Activated T-helper 1 cell treated with anti-CD3 and anti-CD28 coated beads, Interleukin-12 subunit alpha, Interleukin-12 subunit beta, Interleukin-2, Interleukin-4 antibody, amounts not matched to agents 30 ng/mL and 10 ng/mL and 1 ng/mL, durations not matched to agents 14 hours and 24 hours and 36 hours (primary cell): ENCODE measurements at places on chromosomes 4 and X.

DNA sequence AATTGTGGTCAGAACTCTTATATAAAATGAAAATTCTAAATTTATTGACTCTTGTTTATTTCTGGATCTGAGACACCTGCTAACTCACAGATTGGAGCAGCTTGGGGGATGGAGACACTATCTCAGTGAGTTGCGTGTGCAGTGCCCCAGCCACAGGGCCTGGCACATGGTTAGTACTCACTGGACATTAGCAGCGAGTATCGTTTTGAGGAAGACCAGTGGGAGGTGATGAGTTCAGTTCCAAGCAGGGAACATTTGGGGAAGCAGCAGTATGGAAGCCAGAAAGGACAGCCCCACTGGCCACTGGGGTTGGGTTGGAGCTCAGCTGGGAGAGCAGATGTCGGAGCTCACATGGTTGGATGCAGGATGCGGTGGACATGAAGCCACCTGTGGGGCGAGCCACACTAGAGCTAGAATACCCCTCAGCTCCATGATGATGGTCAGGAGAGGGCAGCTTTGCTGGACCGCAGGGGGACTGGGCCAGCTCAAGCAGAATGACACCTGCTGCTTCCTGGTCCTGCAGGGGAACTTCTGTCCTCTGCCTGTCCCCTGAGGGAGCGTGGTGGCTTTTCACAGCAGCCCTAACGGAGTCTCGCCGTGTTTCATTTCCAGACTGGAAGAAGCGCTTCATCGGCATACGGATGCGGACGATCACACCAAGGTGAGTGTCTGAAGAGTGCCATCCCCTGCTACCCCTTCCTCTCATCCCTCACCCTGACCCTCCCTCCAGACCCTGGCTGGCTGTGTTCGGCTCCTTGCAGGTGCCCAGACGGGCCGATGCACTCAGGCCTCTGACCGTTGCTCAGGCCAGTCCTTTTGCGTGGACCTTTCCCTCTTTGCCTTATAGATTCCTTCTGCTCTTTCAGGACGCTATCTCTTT lies 32.5 kb downstream of the HTRA3 start:
- no peaks in the 10 kb centered on the region for H3K36me3 ChIP-seq
- H3K4me3 ChIP-seq, result no peak overlapping the region
- no peak for DNase-seq
- H3K4me1 ChIP-seq, result peaks cover 6% of the 10 kb centered on the region

DNA sequence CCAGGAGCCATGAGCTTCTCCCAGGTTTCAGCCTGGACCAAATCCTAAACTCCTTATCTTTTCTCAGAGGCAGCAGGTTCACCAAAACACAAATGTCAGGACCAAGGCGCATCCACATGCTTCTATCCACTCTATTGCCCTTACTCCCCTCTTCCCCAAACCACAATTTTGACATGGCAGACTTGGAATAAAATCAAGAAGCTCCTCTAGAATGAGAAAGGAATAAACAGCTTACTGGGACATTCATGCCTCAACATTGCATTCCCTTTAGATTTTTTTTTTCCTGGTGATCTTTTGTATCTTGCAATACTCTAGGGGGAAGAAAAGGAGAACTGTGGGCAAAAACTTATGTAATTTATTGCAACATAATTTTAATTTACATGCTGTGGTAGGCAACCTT lies 119.1 kb downstream of the TSPAN5 start:
- no peak for DNase-seq
- H3K27me3 ChIP-seq, result no peaks in the 10 kb centered on the region
- H3K4me3 ChIP-seq, result no peak overlapping the region
- no peak overlapping the region for H3K27ac ChIP-seq
- peaks cover 37% of the 10 kb centered on the region for H3K4me1 ChIP-seq

DNA sequence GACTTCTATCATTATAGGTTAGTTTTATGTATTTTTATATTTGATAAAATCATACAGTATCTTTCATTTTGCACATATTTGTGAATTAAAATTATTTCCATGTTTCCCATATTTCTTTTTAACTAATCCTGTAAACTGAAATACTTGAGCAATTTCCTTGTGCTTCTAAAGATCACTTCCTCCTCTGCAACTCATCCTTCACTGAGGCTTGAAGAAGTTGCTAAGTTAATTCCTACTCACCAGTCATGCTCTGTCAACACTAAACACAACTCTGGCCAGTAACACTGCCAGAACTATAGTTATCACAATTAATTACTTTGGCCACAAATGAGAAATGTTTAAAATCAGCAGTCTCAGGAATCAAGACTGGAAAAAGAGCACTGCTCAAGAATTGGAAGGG lies 6.7 kb downstream of the SPATA4 start:
- H3K27ac ChIP-seq, result no peak overlapping the region
- H3K4me1 ChIP-seq, result peaks cover 2% of the 10 kb centered on the region
- no peak overlapping the region for H3K4me3 ChIP-seq

DNA sequence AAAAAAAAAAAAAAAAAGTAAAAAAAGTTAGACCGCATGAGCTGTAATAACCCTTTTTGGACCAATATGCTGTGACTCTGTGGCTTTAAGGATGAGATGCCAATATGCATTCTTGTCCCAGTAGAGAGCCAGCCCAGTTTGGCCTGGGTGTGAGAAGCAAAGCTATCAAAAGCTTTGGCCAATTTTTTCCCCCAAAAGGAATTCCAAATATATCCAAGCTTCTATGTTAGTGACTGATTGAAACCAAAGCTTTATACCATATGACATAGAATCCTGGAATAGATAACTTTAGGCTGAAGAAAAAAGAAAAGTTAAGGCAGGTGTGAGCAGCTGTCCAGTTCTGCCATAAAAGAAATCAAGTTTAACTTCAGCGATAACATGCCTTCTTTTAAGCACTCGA lies 30.5 kb upstream of the RBPJ start:
- no peak overlapping the region for H3K27ac ChIP-seq
- peaks cover 32% of the 10 kb centered on the region for H3K4me1 ChIP-seq
- H3K36me3 ChIP-seq, result peaks cover 10% of the 10 kb centered on the region
- no peaks in the 10 kb centered on the region for H3K27me3 ChIP-seq
- no peak for DNase-seq

DNA sequence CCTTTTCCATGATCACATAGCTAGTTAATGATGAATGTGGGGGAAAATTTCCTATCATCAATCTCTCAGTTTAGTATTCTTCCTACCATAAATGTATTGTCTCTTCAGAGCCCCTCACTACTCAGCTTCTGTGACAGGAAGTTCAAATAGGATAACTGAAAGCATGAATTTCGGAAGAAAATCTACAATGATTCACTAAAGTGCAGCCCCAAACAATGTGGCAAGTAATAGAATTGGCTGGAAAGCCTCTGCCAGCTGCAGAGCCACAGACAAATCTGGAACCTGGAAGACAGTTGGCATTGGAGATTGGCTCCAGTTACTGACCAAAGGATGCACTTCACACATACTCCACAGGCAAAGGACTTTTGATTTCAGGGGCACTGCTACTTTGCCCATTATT lies 35.2 kb downstream of the EGF start:
- DNase-seq, result no peak
- peaks cover 3% of the 10 kb centered on the region for H3K27me3 ChIP-seq
- no peaks in the 10 kb centered on the region for H3K4me1 ChIP-seq

- DNase-seq, result no peak
- H3K36me3 ChIP-seq, result no peaks in the 10 kb centered on the region
- H3K27me3 ChIP-seq, result peaks cover 33% of the 10 kb centered on the region
- H3K27ac ChIP-seq, result no peak overlapping the region
- H3K4me3 ChIP-seq, result no peak overlapping the region
These were observed 101.2 kb upstream of the KLF3 start for GRCh38 chr4:38562751-38563198.

DNA sequence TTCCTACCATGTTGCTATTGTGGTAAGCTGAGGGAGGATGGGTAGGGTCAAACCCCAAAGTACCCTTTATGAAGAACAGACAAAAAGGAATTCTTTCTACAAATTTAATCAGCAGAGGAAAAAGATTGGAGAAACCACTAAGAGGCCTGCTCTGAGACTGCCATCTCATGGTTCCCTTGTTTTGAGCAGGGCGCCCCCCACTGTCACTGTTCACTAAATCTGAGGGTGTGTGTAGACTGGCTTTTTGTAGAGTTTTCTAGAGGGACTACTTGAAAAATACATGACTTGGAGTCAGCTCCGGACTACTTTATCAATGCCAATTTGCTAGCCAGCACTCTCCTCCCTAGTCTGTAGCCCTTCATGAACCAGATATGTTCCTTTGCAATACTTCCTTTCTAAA lies 324.8 kb downstream of the FRMPD4 start:
- no peak for DNase-seq
- H3K4me3 ChIP-seq, result no peak overlapping the region
- H3K4me1 ChIP-seq, result no peaks in the 10 kb centered on the region
- no peaks in the 10 kb centered on the region for H3K36me3 ChIP-seq
- H3K27ac ChIP-seq, result no peak overlapping the region

DNA sequence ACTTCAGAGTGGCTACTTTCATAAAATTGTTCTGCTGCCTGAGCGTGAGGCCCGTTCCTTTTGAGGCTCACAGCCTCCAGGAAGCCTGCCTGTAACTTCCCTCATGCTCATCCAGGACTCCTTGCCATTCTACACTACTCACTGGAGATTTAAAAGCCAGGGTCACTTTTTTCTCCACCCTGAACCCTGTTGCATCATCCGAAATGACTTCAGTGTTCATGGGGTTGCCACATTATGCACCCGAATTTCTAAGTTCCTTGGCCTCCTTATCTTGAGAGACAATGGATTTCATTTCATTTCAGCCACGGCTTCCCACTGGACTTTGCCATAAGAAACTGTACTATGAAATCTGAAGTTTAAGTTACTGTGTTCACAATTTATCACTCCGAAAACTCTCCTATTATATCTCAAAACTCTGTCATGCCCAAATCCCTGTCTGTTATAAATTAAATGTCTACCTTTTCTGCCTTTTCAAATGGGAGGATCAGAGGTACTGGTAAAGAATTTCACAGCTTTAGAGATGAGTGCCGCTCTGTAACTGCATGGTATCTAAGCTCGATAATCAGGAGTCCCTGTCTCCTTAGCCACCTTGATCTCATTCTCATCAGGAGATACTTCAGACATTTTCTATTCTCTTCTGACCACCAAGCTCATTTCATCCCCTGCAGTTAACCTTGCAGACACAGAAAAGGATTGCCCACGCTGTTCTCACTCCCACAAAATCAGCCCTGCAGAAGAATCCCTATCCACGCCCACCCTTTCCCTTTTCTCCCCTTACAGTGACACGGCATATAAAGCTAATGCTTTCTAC lies 59.9 kb downstream of the TRIML1 start:
- H3K27me3 ChIP-seq, result no peaks in the 10 kb centered on the region
- no peak overlapping the region for H3K4me3 ChIP-seq
- H3K27ac ChIP-seq, result no peak overlapping the region
- no peaks in the 10 kb centered on the region for H3K36me3 ChIP-seq
- no peak for DNase-seq

DNA sequence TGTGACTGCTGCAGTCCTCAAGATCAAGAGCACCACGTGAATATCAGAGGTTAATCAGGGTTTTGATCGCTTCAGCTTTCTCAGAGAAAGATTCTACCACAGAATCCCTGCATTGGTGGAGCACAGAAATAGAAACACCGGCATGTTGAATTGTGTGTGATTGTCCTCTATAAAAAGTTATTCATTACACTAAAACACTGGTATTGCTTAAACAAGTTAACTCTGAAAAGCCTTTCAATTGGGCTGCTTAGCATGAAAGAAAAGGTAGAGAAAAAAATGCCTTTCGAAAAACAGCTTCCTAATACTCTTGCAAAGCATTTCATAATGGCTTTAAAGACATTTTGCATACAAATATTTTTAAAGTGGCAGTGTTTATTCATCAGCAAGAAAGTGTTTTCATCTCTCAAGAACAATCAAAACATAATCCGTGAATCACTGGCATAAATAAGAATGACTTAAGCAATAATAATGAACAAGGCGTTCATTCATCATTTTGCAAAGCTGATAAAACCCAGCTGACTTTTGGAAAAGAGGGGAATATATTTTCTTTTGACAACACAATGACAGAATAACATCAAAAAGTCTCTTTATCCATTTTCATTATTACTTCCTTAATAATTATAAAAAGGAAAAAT lies 61.1 kb downstream of the HELT start:
- H3K27me3 ChIP-seq, result peaks cover 32% of the 10 kb centered on the region
- no peak overlapping the region for H3K4me3 ChIP-seq
- H3K36me3 ChIP-seq, result no peaks in the 10 kb centered on the region
- DNase-seq, result no peak

DNA sequence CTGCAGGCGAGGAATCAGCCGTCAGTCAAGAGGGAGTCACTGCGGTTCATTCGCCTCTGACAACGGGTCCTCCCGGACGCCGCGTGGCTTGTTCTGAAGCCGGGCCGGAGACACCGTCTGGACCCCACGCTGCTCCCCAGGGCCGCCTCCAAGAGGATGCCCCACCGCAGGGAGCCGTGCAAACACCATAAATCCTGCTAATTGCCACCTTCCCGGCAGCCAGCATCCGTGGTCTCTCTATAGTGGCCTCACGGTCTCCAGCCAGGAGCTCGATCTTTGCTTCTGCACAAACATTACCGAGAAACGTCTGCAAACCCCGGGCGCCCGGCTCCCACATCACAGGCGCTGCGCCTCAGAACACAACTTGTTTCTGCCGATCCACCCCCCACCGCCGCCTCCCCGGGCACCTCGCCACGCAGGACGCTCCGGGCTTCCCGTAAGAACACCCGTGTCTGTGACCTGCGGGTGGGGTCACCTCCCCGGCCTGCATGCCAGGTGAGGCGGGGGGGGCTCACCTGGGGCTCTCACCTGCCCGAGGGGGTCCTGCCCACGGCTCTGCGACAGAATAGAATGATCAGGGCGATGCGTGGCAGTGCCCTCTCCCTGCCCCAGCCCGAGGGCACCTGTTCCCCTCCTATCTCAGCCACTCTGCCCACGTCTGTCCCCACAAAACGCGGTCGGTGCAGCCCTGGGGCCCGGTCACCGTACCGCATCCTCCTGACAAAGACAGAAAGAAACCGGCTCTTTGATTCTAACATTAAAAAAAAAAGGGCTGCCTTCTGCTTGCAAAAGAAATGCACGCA lies 32.4 kb upstream of the PPP2R3B start:
- no peaks in the 10 kb centered on the region for H3K4me1 ChIP-seq
- H3K36me3 ChIP-seq, result no peaks in the 10 kb centered on the region
- H3K27me3 ChIP-seq, result peaks cover 2% of the 10 kb centered on the region
- DNase-seq, result no peak
- H3K27ac ChIP-seq, result no peak overlapping the region
- no peak overlapping the region for H3K4me3 ChIP-seq

- no peaks in the 10 kb centered on the region for H3K4me1 ChIP-seq
- no peak for DNase-seq
- no peaks in the 10 kb centered on the region for H3K27me3 ChIP-seq
These were observed 93.3 kb downstream of the GRIA3 start for GRCh38 chrX:123277347-123277746.

- H3K27ac ChIP-seq, result peak overlapping the region; percentile 3
- no peaks in the 10 kb centered on the region for H3K36me3 ChIP-seq
- peaks cover 10% of the 10 kb centered on the region for H3K4me1 ChIP-seq
- no peaks in the 10 kb centered on the region for H3K27me3 ChIP-seq
These were observed 82.4 kb upstream of the RBPJ start for GRCh38 chr4:26238426-26238777.

- peaks cover 64% of the 10 kb centered on the region for H3K4me1 ChIP-seq
- peak overlapping the region; percentile 75 for H3K27ac ChIP-seq
- DNase-seq, result no peak
These were observed 30.9 kb downstream of the FAM9C start for GRCh38 chrX:13013363-13014110.

- H3K27ac ChIP-seq, result no peak within 1 kb of the TSS
- no peak for DNase-seq
- H3K36me3 ChIP-seq, result peaks cover 2% of the 10 kb centered on the region
- H3K27me3 ChIP-seq, result peaks cover 33% of the 10 kb centered on the region
- H3K4me3 ChIP-seq, result no peak within 1 kb of the TSS
- H3K4me1 ChIP-seq, result no peaks in the 10 kb centered on the region
These were observed at the start of gene KDR for GRCh38 chr4:55125087-55125721. Gene KDR (minus strand): TSS chr4:55125595. CDS start chr4:55125293, 302 bp downstream.
